GM13977 (cell line): ENCODE measurements at places on chromosomes 3 and 15.

GRCh38 chr15:59392299-59392698, 19.6 kb upstream of the MYO1E start:
- DNase-seq = no peak

GRCh38 chr15:26015516-26016075, 152.5 kb upstream of the ATP10A start:
- no peak for DNase-seq

DNA sequence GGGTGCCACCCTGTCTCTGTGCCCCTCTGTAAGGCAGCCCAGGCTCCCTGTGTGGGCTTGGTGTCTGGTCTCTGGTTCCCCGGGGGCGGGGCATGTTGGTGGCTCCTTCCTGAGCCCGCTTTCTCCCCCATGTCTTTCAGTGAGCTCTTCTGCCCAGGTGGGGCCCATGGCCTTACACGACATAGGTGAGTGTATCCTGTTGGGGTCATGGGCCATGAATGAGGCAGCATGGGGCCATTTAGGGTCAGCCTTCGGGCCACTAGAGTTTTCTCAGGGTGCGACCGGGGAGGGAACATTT, 195.1 kb downstream of the UBE3A start:
- DNase-seq = no peak

DNA sequence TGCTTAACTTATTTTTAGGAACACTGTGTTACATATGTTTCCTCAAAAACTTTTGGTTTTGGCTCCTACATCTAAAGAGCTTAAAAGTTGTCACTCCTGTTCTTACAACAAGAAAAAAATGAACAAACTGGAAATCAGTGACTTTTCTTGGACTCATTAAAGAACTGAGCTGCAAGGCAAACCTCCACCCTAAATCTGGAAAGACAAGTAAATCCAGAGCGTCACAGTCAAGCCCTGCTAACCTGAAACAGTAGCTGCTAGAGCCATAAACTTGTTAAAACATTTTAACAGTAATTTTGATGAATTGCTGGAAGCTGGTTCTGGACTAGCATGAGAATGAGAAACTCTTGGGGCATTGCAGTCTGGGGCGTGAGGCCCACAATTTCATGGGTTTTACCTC, 350.5 kb upstream of the COL8A1 start:
- DNase-seq = no peak

- no peak for DNase-seq
Measured at GRCh38 chr3:138338811-138339210, 9.2 kb upstream of the NME9 start.

- DNase-seq = no peak
Measured at GRCh38 chr15:48355377-48355776, 24.1 kb downstream of the DUT start.
